ENCODE measurements at places on chromosomes 3 and 15.

GRCh38 chr3:24520976-24521419 is 26.3 kb upstream of the THRB start:
- DNase-seq, result no peak

- no peak for DNase-seq
Observed at GRCh38 chr3:15794303-15794771, 3.4 kb downstream of the ANKRD28 start.

- no peak for DNase-seq
Observed at GRCh38 chr3:131819381-131820055, 215.3 kb downstream of the CPNE4 start.

DNA sequence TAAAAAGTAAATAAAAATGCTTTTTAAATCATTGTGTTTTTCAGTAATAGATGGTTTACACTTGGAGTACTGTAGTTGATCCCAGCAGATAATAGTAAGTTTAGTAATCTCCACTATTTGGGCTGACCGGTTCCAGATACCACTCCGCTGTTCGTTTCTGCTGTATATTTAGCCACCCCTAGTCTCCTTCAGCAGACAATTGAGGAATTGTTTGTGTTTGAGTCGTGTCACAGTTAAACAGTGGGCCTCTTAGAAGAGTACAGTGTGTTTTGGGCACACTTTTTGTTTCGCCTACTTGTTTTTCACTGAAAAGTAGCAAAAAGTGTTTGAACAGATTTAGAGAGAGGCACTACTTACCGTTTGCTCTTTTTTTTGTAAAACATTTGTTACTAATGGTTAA is 33.2 kb downstream of the PAK2 start:
- no peak for DNase-seq

- no peak for DNase-seq
Observed at GRCh38 chr3:34312684-34313083, 514.3 kb downstream of the PDCD6IP start.

DNA sequence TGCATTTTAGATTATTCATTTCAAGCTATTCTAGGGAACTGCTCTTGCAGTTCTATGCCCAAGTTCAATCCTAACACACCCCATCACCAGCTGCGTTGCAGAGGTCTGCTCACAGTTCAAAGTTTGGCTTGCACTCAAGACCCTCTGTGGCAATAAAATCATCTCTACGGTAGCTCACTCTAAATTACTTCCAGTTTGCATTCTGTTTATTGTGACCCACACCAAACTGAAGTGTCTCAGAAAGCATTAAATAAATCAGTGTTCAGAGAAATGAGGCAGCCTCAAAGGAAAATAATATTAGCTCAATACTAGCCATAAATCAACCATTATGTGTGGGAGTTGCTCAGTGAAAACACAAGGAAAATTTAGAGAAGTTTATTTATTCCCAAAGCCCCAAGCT is 250.3 kb downstream of the MAGI1 start:
- DNase-seq, result no peak
